ENCODE measurements at places on chromosomes 5 and 9.

- DNase-seq, result no peak
Observed at GRCh38 chr5:92567831-92568450, 1013.1 kb downstream of the NR2F1-AS1 start.

- DNase-seq, result no peak
Observed at GRCh38 chr9:120368799-120369198, 211.2 kb downstream of the CDK5RAP2 start.

DNA sequence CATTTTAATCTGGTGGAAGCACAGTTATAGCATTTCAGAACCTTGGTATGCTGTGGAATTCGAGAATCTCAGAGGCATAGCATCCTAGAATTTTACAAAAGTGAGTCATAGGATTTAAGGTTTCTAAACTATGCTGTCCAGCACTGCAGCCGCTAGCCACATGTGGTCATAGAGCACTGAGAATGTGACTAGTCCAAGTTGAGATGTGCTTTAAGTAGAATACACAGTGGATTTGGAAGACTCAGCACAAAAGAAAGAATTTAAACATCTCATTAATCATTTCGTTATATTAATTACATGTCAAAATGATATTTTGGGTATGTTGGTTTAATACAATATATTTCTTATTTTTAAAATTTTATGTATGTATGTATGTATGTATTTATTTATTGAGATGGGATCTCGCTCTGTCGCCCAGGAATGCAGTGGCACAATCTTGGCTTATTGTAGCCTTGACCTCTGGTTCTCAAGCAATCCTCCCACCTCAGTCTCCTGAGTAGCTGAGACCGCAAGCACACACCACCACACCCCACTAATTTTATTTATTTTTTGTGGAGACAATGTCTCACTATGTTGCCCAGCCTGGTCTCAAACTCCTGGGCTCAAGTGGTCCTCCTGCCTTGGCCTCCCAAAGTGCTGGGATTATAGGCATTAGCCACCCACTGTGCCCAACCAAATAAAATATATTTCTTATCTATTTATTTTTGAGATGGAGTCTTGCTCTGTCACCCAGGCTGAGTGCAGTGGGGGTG, 20.4 kb upstream of the RPS14 start:
- no peak for DNase-seq

GRCh38 chr9:108443741-108444140, 412.0 kb downstream of the ACTL7B start:
- DNase-seq, result no peak

- no peak for DNase-seq
Observed at GRCh38 chr5:142181096-142181495, 72.5 kb downstream of the NDFIP1 start.

- DNase-seq, result no peak
Observed at GRCh38 chr5:68381060-68381459, 165.5 kb downstream of the PIK3R1 start.

DNA sequence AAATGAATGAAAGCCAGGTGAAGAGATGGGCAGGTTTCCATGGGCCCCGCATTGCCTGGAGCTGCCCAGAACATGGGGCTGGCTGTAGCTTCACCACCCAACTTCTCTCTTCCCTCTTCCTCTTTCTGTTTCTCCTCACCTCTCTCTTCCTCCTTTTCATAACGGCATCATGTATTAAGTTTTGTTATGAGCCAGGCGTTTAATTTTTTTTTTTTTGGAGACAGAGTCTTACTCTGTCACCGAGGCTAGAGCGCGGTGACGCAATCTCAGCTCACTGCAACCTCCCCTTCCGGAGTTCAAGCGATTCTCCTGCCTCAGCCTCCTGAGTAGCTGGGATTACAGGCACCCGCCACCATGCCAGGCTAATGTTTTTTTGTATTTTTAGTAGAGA, 13.0 kb upstream of the SPINK4 start:
- DNase-seq, result no peak

- no peak for DNase-seq
Observed at GRCh38 chr5:40160435-40160834, 519.3 kb upstream of the PTGER4 start.

GRCh38 chr9:94794476-94795167, 68.1 kb downstream of the AOPEP start:
- DNase-seq, result no peak

GRCh38 chr9:18045326-18045725, 428.6 kb upstream of the ADAMTSL1 start:
- no peak for DNase-seq

DNA sequence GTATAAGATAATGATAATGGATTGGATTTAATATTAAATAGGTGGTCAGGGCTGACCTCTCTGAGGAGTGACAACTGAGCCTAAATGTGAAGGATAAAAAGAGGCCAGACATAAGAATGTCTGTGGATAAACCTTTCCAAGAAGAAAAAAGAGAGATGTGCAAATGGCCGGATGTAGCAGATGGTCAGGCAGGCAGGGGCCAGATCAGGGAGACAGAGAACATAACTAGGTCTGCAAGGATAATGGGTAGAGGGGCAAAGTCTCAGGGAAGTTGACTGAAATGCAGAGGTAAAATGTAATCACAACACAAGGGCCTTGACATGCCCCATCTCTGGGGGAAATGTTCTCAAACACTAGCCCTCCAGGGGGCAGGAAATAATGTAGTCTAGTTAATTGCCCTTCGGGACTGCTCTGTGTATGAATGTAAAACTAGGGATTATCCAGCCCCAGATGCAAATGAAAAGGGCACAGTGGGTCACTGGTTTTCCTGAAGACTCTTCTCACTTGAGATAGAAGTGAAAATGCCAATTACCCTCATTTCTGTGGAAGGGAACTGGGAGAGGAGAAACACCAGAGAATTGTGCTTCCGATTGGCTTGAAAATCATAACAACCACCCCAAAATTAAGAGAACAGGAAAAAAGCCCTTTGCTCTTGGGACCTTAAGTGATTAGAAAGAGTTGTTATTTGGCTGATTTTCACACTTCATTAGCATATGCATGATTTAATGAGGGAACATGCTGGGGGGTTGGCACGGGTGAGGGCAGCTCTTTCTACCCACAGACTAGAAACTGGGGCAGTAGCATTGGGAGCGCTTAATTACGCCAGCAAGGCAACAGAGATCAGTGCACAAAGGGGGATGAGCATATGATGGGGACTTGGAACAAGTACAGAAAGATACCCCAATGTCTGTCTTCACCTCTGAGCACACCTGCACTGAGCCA, 88.6 kb downstream of the PPP2R2B start:
- no peak for DNase-seq

- no peak for DNase-seq
Observed at GRCh38 chr5:142901476-142902185, 131.5 kb downstream of the ARHGAP26 start.

- no peak for DNase-seq
Observed at GRCh38 chr9:130150779-130151382, 21.3 kb upstream of the NCS1 start.

DNA sequence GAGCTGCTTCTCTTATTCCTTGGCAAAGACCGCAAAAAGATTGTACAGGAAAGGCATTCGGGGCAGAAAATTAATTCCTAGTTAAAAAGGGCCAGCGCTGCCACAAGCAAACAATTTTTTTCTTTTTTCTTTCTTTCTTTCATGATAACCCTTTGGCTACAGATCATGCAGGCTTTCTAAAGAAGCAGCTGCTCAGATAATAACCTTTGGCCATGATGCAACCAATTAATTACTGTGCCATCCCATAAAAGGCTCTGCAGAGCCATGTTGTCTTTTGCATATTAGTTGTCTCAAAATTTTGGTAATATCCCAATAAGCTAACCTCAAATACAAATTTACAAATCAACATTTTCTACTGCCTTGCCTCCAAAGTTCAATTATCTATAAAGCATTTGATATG, 758.4 kb upstream of the SEMA6A start:
- no peak for DNase-seq

- DNase-seq, result no peak
Observed at GRCh38 chr5:87900419-87900818, 368.2 kb downstream of the TMEM161B start.

DNA sequence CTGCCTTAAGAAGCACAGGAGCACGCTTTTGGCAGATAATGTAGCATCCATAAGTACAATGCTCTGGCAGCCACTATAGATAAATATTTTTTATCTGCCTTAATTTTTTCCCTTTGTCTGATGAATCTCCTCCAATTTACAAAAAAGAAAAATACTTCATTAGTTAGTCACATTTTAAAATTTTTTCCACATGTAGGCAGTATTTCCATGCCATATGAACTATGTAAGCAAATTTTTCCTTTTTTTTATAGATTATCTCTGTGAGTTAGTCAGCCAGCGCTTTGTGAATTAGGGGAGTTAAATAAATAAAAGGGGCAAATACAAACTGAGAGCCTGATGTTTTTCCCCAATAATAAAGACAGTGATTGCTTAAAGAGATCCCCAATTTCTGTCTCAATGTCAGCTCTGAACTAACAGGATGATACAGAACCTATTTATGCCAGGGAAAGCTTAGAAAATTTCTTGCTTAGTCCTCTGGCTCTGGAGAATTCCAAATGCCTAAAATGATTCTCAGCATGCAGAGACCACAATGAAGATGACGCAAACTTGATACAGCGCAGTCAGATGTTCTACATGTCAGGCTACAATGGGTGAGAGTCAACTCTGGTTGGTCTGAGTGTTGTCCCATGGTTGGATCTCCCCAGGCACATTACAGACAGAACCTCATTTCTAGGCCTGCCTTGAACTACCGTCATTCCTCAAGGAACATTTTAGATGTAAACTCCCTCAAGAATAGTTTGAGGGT, 390.4 kb upstream of the CDH6 start:
- no peak for DNase-seq
